Fibroblast of skin of back (primary cell): ENCODE measurements at places on chromosomes 1 and 21.

GRCh38 chr1:228334226-228334935, 72.3 kb downstream of the TRIM11 start:
- DNase-seq: no peak

GRCh38 chr1:106756752-106757151, 299.7 kb upstream of the PRMT6 start:
- no peak for DNase-seq

GRCh38 chr1:92544756-92545165, 58.0 kb upstream of the GFI1 start:
- DNase-seq: no peak

DNA sequence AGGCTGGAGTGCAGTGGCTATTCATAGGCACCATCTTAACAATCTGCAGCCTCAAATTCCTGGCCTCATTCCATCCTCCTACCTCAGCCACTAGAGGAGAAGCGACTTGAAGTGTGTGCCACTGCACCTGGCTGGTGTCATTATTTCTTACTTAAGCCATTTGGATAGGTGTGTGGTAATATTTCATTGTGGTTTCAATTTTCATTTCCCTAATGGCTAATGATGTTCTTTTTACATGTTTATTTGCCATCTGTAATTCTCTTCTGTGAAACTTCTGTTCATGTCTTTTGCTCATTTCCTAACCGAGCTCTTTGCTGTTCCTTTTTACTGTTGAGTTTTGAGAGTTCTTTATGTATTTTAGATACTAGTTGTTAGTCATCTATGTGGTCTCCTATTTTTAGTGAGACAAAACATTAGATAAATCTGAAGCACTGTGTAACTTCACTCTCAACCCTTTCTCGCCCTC, 66.8 kb downstream of the SLC27A3 start:
- DNase-seq: no peak

- DNase-seq: no peak
Measured at GRCh38 chr21:44499211-44499560, 40.8 kb downstream of the KRTAP10-1 start.

- DNase-seq: no peak
Measured at GRCh38 chr1:244067893-244068292, 16.8 kb downstream of the ZBTB18 start.

- no peak for DNase-seq
Measured at GRCh38 chr1:39828734-39829133, 40.1 kb upstream of the BMP8B start.
